ENCODE measurements at places on chromosomes 7 and 10.

DNA sequence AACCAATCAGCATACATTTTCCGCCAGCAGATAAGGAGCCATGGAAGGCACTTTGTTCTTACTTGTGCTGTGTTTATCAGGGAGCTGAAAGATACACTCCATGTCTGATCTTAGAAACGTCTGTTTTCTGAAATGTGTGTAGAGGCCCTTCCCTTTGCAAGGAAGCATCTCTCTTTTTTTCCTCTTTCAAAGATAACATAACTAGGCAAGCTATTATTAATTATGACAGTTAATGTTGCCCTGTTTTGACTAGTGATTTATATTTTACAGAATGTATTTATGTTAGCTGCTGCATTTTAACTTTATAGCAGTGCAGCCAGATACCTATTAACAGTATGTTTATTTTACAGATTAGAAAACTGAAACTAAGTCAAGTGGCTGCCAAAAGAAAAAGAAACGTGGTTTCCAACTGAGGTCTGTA lies 683.2 kb upstream of the IGFBP3 start:
- DNase-seq, result no peak

DNA sequence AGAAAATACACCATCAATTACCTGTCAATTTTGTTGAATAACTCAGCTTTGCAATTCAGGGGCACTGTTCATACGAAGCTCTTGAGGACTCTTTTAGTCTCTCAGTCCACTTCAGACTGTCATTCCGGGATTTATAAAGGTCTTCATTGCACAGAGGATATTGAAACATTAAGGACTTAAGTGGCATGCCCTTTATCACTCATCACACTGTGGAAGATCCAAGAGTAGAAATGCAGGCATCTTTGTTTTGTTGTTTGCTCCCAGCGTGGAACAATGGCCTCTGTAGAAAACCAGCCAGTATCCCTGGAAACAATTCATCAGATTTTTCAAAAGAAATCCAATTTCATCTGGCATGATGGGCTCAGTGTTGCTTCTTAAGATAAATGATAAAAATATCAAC lies 66.3 kb upstream of the LRGUK start:
- no peak for DNase-seq

- DNase-seq, result no peak
Observed at GRCh38 chr7:111282626-111283025, 191.7 kb downstream of the LRRN3 start.

- no peak for DNase-seq
Observed at GRCh38 chr10:56805022-56805421, 444.0 kb upstream of the ZWINT start.

DNA sequence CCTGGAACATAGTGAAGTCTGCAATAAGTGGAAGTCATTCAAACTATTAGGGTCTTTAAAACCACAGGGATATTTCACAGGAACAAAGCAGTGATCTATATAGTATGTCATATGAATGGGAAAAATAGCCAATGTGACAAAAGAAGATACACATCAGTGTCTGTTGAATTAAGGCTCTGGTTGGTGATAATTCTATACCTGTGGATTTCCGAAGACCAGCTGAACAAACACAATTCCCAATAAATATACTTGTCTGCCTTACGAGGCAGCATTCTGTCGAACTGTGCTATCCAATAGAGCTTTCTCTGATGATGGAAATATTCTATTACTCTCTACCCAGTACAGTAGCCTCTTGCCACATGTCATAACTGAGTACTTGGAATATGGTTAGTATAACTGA lies 55.9 kb upstream of the CAV2 start:
- no peak for DNase-seq

- DNase-seq, result no peak
Observed at GRCh38 chr7:43653466-43653865, 70.6 kb downstream of the STK17A start.

DNA sequence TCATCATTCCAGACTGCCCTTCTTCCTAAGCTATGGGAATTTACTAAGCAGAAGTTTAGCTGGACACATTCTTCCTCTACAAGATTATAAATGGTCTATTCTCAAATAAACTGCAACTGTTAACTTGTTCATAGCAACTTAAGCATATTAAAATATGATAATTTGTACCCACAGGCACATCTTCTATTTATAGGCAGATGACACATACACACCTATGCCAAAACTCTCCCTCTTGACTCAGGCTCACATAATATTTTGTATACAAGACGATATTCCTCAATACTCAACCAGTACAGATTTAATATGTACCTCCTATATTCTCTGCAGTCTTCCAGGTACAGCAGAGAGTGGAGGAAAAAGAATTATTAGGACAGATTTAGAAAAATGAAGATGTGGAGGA lies 232.7 kb upstream of the KIAA1217 start:
- no peak for DNase-seq

DNA sequence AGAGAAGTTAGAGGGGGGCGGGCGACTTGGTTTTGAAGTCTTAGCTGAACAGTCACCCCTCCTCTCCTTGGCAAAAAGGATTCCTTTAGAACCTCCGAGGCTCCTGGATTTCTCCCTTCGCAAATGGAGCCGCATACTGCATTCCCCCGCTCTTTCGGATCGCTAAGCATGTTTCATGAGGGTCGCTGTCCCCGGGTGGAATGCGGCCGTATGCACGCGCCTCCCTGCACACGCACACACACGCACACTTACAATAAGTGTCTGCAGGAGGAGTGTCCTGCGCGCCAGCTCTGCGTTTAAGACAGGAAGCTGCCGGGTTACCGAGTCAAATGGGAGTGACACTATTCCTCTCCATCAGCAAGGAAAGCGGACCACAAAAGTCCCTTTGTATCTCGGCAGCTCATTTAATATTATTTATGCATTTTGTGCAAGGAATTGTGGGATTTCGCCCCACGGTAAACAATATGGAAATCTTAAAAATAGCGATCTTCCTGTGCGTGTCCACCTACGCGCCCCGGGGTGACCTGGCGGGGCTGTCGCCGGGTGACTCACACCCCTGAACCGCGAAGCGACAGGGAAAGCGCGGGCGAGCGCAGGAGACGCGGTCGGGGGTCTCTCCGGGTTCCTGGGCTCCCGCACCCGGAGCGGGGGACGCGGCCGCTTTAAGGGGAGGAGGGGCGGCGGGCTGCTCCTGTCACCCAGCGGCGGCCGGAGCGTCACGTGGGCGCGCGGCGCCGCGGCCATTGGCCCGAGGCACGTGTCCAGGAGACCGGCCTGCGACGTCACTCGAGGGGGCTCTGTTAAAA lies 988 bp upstream of the EN2 start:
- DNase-seq, result no peak

- DNase-seq, result no peak
Observed at GRCh38 chr7:27113991-27114769, 11.7 kb upstream of the HOXA2 start.

GRCh38 chr10:101494650-101495049 lies 93.4 kb downstream of the POLL start:
- no peak for DNase-seq

DNA sequence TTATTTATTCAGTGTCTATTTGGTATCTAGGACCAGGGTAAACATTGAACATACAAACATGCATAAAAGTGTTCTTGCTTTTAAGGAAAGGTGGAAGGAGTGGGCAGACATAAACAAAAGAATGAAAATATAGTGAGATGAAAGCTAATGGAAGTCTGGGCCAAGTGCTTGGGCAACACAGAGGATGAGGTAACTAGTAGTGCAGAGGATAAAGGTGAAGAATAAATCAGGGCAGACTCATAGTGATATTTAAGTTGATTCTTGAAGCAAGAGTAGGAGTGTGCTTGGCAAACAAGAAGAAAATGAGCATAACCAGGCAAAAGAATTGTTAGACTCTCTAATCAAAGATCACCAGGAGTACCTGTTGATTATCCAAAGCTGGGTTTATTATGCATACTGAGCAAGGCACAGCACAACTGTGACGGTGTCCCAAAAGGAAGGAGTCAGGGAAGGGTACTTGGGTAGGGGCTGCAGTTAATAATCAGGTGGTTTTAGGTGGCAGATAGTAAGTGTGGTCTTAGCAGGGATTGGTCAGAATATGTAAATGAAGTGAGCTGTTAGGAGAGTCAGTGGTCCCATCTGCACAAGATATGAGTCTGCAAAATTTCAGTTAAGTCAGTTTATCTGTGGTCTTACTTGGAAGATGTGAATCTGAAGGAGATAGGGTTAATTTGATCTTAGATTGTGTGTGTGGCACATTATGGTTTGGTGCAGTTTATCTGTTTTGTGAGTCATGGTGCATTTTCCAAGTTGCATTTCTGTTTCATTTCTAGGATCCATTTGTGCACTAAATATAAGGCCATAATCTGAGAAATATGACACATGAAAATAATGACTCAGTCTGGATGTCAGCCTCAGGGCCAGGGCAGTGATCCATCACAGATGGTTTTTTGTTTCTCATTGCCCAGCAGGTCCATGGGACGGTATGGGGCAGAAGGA lies 30.6 kb upstream of the TAX1BP1 start:
- DNase-seq, result no peak

- DNase-seq, result no peak
Observed at GRCh38 chr10:987620-987869, 689 bp upstream of the GTPBP4 start.

GRCh38 chr10:80462981-80463741 lies 9.1 kb downstream of the TSPAN14 start:
- DNase-seq, result no peak
